ENCODE measurements at places on chromosomes 6 and 20. TPM values are rescaled to one million over a fixed set of nuclear protein-coding genes. Genes with fewer than 3 reads are reported as not detected.

PDYN gene
- not detected for total RNA-seq

HLA-DRA gene
- not detected for total RNA-seq

ADGRG6 gene
- 19.3 TPM for total RNA-seq

BMP7 gene
- not detected for total RNA-seq

VGLL2 gene
- not detected for total RNA-seq

PMEPA1 gene
- 63.2 TPM for total RNA-seq
